RWPE1 (cell line): ENCODE measurements at places on chromosomes 2 and 18.

DNA sequence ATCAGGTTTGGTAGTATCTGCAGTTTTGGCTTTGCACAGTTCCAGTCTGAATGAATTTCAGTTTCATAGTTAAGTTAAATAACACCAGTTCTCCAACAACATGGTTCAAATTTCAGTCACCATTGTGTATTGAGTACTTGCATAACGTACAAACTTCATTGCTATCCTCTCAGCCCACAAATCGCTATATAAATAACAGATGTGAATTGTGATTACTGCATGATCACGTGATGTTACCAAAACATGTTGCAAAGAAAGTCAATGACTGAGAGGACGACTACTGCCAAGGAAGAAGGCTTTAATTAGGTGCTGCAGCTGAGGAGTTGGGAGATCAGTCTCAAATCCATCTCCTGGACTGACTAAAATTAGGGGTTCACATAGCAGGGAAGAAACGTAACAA lies 48.2 kb downstream of the COL4A4 start:
- no peak for DNase-seq

DNA sequence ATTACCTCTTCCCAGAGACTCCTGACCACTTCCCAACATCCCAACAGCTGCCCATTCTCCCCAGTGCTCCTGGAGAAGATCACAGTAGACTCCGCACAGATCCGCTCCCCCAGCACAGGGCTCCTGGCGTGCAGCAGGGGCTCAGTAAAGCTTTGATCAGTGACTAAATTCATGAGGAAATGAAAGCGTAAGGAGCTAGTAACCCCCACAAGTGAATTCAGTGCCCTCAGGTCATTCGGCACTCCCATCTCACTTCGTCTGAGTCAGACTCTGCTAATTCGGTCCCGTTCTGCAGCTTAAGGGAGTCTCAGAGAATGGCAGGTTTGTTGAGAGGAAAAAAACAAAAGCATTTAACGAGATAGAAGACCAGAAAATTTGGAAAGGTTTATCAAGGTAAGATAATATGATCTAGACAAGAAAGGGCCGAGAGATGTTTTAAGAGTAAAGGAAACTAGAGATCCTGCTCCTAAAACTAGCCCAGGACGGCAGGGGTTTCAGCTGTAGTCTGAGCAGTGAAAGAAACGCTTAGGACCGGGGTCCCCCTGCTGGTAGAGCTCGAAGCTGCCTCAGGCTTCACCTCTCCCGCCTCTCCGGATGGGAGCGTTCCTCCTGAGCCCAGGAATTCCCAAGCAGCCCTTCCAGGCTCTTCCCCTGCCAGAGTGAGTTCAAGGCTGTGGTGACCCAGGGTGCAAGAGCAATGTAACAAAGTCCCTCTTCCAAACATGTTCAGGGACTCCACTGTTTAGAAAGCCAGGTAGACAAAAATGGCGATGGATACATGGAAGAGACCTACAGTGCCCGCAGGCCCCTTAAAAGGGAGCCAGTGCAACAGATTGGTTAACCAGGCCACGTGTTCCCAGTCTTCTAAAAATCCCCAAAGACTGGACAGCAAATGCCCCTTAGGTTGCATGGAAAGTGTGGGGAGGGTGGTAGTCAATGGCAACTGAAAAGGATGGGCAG lies 127.3 kb downstream of the DNER start:
- peak; percentile 87 for DNase-seq

- peak; percentile 19 for DNase-seq
Measured at GRCh38 chr18:70181015-70181414, 24.5 kb downstream of the RTTN start.

DNA sequence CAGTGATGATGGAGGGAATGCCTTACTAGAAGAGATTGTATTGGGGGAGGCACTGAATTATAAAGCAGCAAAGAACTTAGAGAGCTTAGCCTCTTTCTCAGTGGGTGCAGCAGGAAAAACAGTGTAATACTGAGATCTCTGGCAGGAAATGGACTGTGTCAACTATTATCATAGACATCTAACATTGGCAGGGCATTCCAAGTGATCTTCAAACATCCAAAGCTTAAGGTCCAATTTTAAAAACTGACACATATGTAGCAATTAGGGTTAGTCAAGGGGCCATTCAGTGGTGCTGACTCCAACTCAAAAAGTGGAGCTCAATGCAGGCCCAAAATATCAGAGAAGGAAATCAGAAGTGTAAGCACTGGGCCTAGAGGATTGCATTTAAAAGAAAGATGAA lies 106.6 kb upstream of the DDX18 start:
- DNase-seq: no peak

DNA sequence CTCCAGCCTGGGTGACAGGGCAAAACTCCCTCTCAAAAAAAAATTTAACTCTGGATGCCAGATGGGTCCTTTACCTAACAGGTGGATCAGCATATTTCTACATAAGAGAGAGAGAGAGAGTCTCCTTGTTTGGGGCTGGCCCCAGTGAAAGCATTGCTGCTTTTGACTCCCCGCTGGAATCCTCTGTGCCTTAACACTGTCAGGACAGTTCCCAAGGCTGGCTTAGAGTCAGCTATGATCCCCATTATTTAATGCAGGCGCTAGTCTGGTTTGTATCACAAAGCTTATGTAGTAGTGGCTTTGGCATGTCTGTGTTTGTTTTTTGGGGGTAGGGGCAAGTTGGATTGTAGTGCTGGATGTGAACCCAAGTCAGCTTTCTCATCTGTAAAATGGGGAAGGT lies 9.4 kb downstream of the INPP4A start:
- no peak for DNase-seq

GRCh38 chr2:132037527-132038178 lies 124.1 kb downstream of the ANKRD30BL start:
- DNase-seq: no peak

GRCh38 chr2:65075605-65076344 lies 19.6 kb downstream of the CEP68 start:
- no peak for DNase-seq

GRCh38 chr2:53827398-53828175 lies 32.2 kb downstream of the GPR75 start:
- DNase-seq: no peak

GRCh38 chr2:42127425-42128424 lies 41.4 kb upstream of the EML4 start:
- no peak for DNase-seq

DNA sequence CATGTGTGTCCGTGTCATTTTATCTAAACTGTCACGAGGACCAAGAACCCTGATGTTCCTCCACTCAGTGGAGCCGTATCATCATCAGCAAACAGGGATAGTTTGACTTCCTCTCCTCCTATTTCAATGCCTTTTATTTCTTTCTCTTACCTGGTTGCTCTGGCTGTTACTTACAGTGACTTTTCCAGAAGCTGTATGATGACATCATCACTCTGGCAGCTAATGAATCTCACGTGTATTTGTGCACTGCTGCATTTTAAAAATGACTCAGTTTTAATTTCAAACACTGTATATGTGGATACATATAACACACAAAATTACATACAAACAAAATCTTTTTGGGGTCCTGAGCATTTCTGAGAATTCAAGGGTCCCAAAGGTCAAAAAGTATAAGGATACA lies 481.4 kb downstream of the CDH2 start:
- peak; percentile 14 for DNase-seq

- DNase-seq: no peak
Measured at GRCh38 chr2:191995285-191995684, 148.4 kb upstream of the CAVIN2 start.

- no peak for DNase-seq
Measured at GRCh38 chr2:19876751-19877150, 25.0 kb downstream of the TTC32 start.
